Breast epithelium (tissue), 4 donors: ENCODE measurements at places on chromosomes 12 and 14.
A peak's percentile ranks its signal among the peaks of the same experiment; 100 is the strongest.

DNA sequence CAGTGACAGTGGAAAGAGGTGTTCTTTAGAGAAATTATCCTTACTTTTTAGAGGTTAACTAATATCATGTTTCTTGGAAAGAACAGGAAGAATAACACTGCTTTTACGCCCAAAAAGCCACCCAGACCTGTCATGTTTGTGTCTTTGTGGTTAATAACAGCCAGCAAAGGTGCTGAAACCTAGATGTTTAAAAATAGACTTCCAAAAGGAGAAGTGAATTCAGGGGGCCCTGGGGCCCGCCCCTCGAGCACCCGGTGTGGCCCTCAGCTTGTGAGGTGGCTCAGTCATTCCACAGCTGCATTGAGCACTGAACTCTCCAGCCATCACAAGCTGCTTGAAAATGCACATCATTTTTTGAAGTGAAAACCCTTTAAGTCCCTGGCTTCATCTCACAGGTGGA lies 20.8 kb upstream of the AMN start:
- no peak for DNase-seq

DNA sequence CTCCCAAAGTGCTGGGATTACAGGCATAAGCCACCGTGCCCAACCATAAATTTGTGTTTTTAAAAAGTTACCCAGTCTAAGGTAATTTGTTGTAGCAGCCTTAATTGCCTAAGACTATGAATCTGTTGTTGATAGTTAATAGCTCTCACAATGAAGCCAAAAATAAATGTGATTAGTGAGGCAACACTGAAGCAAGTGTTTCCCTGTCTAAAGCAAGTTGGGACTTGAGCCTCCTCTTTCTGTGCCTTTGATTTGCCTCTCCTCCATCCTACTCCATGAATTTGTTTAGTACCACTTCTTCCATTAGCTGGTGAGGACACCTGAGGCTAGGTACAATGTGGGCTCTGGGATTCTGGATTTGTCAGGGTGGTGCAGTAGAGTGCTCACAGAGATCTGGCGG lies 36.8 kb downstream of the DAAM1 start:
- no peak for DNase-seq

- DNase-seq: no peak
These were observed 9.5 kb downstream of the CATSPERB start for GRCh38 chr14:91722386-91722785.

DNA sequence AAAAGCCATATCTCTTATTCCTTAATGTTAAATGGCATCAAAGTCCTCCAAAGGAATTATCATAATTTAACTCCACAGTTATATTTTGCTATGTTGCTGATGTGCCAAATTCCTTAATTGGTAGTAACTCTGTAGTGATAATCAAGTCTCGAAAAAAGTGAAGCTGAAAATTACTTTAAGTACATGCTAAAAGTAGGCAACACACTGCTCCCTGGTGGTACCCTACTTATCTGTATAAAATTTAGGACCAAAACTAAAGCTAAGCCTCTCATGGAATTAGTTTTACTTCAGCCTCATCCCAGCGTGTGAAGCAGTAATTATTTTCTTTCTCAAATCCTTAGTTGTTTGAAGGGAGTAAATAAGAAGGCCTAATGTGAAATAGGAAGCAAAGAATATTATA lies 132.8 kb downstream of the TTLL5 start:
- DNase-seq: no peak

DNA sequence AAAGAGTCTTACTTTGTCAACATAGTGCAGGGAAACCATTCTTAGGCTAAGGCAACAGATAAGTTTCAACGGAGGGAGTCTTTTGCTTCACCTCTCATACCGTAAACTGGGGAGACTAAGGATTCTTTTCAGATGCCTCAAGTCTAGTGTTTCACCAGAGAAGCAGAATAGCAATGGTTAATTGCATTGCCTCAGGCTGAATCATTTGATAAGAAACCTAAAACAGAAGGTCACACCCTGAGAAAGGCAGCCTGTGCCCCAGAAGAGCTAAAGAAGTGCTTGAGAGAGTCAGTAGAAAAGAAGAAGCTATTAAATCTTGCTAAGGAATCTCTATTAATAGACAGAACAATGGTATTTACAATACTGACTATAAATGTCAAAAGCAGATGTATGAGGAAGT lies 21.8 kb upstream of the ATXN7L3B start:
- DNase-seq: no peak

DNA sequence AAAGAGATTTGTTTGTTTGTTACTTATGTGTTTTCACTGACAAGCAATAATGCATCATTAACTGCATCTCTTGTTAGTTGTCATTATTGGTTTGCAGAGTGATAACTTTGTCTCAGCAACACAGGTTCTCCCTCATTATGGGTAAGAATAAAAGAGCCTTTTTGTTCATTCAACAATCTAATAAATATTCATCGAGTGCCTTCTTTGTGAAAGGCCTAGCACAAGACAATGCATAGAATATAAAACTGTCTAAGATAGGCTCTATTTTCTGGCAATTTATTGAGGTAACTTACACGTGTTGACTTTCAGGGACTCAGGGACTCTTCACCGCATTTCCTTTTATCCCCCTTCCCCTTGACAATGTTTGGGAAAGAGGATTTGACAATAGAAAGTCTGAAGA lies 95.5 kb upstream of the KRR1 start:
- no peak for DNase-seq

DNA sequence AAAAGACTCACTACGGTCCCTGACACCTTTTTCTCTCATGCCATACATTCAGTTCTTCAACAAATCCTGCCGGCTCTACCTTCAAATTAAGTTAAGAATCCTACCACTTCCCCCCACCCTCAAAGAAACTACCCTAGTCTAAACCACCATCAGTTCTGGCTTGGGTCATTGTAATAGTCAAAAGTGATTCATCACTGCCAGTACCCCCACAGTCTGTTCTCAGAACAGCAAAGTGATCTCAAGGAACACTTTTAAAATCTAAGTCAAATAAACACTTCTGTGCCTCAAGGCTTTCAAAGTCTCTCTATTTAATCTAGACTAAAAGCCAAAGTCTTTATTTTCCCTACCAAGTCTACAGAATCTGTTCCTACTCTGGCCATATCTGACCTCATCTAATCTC lies 12.0 kb upstream of the FAM234B start:
- no peak for DNase-seq

GRCh38 chr14:72128629-72129028 lies 196.4 kb downstream of the RGS6 start:
- no peak for DNase-seq

- DNase-seq: no peak
These were observed 34.4 kb upstream of the CCNT1 start for GRCh38 chr12:48750769-48751356.

DNA sequence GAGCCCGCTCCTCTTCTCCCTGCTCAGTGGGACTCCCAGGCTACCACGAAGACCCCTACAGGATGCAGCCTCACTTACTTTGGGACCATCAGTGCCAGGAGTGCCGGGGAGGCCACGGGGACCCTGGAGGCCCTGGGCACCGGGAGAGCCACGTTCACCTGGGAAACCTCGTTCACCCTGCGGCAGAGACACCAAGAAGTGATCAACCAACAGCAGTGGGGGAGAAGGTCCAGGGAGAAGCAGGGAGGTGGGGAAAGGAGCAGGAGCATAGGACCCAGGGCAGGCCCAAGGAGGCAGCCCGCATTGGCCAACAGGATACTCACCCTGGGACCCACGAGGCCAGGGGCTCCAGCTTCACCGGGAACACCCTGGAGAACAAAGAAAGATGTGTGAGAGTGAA lies 19.4 kb downstream of the TMEM106C start:
- DNase-seq: peak; percentile 25

DNA sequence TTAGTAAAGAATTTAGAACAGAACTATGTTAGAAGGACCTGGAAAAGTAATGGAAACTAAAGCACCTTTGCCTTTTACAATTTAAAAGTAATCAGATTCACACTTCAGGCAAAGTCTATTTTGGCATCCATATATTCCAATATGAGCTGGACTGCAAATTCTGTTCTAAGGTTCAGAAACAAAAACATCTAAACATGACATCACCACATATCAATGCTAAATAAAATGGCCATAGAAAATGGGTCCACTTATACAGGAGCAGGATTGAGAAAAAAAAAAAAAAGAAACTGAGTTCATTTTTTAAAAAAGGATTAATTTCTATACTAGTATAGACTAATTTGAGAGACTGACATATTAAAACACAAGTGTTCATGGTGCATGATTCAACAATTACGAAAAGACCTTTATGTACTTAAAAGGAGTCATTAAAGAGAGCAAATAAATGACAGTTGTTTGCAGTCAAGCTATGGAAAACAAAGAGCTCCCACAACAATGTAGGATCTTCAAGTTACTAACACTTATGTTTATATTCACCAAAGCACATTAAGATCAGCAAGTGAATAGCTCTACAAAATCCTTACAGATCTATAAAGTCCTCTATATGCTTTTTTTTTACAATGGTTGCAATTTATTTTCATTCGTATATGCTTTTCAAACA lies 45.7 kb downstream of the DICER1 start:
- no peak for DNase-seq

GRCh38 chr12:109767456-109767855 lies 53.8 kb downstream of the FAM222A start:
- DNase-seq: no peak

DNA sequence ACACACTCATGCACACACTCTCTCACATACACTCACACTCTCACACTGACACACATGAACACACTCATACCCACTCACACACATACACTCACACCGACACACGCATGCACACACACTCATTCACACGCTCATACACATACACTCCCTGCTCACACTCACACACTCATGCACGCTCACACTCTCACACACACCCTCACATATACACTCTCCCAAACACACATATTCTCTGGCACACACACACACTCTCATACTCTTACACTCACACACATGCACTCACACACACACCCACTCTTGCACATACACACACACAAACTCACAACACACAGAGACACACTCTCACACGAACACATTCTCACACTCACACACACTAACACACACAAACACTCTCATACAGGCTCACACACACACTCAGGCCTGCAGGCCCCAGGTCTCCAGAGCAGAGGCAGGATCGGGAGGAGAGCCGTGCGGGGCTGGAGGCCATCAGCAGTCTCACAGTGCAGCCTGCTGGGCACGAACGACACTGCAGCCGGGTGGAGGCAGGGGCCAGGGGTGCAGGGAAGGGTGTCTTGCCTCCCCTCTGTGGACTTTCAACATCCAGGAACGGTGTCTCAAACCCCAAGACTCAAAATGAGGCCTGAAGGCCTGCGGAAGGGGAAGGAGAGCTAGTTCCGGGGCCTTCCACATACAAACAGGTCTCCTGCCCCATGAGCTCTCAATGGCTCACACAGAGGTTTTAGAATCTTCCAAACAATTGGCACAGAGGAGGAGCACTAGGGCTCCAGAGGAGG lies 148.7 kb downstream of the ANO2 start:
- DNase-seq: no peak

DNA sequence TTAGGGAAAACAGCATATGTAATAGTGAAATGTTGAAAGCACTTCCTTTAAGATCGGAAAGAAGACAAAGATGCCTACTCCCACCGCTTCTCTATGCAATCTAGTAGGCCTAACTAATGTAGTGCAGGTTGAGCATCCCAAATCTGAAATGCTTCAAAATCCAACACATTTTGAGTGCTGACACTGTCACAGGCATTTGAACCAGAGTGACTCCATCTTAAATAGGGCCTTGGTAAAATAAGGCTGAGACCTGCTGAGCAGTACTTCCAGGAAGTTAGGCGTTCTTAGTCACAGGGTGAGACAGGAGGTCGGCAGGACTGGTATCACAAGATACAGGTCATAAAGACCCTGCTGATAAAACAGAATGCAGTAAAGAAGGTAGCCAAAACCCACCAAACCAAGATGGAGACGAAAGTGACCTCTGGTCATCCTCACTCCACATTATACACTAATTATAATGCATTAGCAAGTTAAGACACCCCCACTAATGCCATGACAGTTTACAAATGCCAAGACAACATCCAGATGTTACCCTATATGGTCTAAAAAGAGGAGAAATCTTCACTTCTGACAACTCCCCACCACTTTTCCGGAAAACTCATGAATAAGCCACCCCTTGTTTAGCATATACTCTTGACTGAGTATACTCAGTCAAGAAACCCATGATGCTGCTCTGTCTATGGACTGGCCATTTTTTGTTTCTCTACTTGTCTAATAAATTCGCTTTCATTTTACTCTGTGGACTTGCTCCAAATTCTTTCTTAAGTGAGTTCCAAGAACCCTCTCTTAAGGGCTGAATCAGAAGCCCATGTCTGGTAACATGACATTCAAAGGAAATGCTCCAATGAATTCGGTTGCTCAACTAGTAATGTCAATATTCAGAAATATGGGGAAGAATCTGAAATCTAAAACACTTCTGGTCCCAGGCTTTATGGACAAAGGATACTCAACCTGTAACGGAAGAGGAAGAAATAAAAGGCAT lies 47.1 kb upstream of the MTERF2 start:
- no peak for DNase-seq

- no peak for DNase-seq
These were observed 11.8 kb upstream of the RCOR1 start for GRCh38 chr14:102580550-102581110.

GRCh38 chr14:20998674-20999366 lies at the start of gene SLC39A2:
SLC39A2 (plus strand) TSS chr14:20999293; CDS start chr14:20999447, 154 bp downstream.
- peak; percentile 69 for DNase-seq

GRCh38 chr12:53056901-53057300 lies 7.0 kb downstream of the TNS2 start:
- DNase-seq: no peak

- no peak for DNase-seq
These were observed 66.3 kb downstream of the CKB start for GRCh38 chr14:103456167-103456835.

- no peak for DNase-seq
These were observed 18.5 kb upstream of the ALDH2 start for GRCh38 chr12:111748151-111748672.

DNA sequence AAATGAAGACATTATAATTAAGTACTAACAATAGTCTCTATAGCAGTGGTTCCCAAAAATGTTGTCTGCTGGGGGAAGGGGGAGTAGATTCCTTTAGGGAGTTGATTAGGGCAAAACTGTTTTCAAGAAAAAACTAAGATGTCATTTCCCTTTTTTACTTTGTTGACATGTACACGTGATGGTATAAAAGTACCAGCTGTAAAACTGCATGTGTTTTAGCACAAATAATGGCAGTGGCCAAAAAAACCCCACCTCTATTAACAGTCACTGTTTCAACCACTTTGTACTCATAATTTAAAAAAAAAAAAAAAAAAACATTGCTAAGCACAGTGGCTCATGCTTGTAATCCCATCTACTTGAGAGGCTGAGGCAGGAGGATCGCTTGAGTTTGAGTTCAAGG lies 61.7 kb downstream of the PPP1R12A start:
- DNase-seq: no peak

GRCh38 chr12:56581418-56582145 lies 48.5 kb downstream of the BAZ2A start:
- DNase-seq: no peak

- DNase-seq: no peak
These were observed 111.5 kb downstream of the NUBPL start for GRCh38 chr14:31672709-31673108.

- DNase-seq: no peak
These were observed 113.6 kb downstream of the SLC15A5 start for GRCh38 chr12:16163901-16164300.

GRCh38 chr14:50047274-50047676 lies 69.1 kb downstream of the VCPKMT start:
- no peak for DNase-seq
